Activated naive CD4-positive, alpha-beta T cell (primary cell): ENCODE measurements at places on chromosomes 7 and 10.

DNA sequence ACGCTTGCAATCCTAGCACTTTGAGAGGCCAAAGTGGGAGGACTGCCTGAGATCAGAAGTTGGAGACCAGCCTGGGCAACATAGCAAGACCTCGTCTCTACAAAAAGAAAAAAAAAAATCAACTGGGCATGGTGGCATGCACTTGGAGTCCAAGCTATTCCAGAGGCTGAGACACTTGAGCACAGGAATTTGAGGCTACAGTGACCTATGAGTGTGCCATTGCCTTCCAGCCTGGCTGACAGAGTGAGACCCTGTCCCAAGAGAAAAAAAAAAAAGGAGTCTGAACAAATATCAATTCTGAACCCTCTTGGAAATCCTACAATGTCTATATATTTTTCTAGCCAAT lies 126.8 kb upstream of the NRP1 start:
- DNase-seq = no peak

GRCh38 chr10:72353965-72354355 lies 759 bp downstream of the DNAJB12 start:
- DNase-seq = no peak

DNA sequence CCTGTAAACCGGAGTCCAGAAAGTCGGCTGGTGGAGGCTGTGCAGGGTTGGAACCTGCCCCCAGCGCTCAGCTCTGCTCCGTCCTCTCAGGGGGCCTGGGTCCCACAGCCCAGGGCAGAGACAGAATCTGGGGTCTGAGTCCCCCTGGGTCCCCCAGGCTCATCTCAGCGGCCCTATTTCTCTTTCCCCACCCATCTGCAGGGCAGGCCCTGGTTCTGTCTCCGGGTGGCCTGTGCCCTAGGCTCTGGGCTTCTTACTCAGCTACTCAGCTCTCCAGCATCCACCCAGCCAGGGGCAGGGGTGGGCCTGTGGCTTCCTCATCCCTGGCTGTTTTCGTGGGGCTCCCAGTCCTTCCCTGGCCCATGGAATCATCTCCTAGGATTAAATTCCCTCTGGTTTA lies 183.4 kb downstream of the ADARB2 start:
- DNase-seq = no peak

- DNase-seq = no peak
Observed at GRCh38 chr10:25758041-25758457, 176.0 kb upstream of the MYO3A start.

DNA sequence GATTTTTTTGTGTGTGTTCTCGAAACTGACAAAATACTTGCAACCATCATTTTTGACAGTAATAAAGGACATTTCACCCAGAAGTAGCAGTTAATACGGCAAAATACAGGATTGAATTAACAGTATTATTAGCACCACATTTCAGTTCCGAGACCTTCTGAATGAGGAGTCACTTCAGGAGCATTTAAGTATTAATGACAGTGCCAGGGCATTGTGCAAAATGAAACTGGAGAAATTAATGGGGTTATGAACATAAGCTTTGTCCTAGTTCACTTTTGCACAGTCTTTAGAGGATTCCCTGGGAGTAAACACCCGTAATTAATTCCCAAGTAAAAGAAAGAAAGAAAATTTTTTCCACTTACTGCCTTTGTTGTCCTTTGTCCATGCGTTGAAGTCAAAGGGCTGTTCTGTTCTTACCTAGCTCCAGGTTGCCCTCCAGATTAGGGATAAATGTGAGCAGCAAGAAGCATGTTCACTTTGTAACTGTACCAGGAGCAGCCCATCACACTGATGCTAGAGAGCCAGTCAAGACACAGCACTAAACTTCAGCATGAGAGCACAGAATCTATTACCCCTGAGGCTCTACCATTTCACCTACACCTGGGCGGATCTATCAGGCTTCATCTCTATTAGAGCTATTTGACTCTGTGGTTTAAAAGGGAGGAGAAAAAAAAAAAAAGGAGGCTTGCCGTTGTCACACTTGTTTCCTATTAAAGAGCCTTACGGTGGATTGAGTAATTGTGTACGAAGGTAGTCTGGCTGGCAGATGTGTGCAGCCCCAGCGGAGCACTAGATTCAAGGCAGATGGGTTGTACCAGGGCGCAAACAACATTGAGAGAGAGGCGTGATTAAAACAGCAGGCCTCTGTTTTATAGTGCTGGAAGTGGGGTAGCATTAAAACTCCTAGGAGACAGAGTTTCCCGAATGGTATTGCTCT lies 297.8 kb upstream of the SEMA3A start:
- no peak for DNase-seq

- DNase-seq = no peak
Observed at GRCh38 chr10:96708996-96709395, 11.3 kb downstream of the PIK3AP1 start.

DNA sequence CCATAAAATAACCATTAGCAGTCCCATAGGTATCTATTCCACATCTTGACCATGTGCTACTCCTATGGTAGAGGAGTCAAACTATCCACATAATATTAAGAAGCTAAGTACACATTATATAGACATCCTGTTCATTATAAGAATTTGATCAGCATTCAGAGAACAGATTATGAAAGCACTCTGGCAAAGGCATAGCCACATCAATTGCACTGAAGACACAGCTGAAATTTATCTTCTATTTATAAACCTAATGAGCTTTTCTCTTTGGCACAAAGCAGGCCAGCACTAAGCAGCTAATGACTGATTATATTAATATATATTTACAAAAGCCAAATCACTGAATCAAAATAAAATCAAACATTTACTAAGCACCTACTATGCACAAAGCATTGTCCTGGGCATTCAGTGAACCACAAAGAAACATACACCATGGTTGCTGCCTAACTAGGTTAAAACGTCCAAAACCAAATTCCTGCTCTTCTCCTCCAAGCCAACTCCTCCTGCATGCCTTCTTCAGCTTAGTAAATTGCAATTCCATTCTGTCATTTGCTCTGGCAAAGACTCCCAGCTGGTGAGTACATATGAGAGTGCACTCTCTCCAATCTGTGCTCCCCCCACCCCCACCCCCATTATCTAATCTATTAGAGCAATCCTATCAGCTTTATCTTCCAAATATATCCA lies 122.6 kb upstream of the ASAH2 start:
- no peak for DNase-seq

- DNase-seq = no peak
Observed at GRCh38 chr7:50838675-50839377, 56.1 kb upstream of the GRB10 start.

DNA sequence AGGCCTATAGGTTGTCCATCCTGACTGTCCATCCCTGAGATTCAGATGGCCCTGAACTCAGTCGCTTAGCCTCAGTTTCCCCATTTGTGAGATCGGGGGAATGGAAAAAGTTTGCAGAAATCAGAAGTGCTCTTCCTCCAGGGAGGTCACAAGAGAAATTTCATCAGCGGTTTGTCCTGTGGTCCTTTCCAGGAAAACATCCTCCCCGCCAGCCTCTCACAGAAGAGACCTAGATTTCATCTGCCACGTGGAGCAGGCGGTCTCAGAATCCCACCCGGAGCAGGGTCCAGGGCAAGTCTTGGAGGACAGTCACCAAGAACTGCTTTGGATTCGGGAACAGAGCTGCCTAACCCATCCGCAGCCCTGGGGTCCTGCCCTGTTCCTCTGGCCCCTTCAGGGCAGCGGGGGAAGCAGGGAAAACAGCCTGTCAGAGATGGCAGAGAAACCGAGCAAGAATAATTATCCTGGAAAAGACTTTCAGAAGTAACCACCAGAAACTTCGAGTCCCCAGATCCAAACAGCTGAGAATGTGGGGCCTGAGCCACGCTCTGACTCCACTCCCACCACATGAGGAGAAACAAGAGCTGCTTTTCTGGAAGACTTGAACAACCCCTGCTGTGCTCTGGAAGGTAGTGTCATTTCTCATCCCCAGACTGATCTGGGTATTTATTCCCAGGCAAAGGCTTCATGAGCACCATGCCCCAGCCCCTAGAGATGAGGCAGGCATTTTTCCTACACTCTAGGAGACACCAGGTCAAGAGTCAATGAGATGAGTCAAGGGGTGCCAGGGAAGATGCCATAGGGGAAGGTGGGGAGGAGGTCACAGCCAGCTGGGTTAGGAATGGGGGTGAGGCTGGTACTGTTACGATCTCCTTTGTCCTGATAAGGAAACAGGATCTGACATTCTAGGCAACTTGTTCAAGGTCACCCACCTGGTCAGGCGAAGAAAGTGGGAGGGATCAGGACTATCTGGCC lies 1.1 kb upstream of the TNS3 start:
- DNase-seq = no peak

- no peak for DNase-seq
Observed at GRCh38 chr10:51683031-51683691, 16.2 kb downstream of the CSTF2T start.

GRCh38 chr10:48464871-48465736 lies 139.8 kb downstream of the ARHGAP22 start:
- DNase-seq = no peak

DNA sequence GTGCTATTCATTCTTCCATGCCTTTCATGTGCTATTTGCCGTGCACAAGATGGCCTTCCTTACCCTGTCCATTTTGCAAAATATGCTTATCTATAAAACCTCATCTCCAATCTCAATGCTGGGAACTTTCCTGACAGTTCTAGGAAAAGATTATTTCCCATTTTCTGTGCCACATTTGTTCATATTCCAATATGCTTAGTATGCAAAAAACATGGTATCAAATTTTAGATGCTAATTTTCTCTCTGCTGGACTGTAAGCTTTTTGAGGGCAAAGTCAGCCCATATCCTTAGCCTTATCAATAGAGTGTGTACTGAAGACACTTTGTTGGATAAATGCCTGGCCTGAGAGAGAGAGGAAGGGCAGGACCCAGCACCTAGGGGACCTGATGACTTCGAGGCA lies 39.4 kb downstream of the MGAM2 start:
- DNase-seq = no peak

DNA sequence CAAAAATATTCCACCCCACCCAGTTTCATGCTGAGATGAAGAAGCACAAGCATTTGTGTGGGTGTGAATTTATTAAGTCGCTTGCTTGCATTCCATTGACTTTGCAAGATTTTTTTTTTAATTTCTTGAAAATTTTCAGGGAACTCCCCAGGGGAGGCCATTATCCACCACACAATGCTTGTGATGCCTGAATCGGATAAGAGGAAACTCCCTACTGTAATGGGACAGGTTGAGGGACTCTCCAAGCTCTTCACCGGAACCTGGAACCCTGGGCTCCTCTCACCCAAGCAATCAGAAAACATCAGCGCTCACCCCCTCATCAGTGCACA lies 153.6 kb upstream of the ZMIZ1 start:
- no peak for DNase-seq

- no peak for DNase-seq
Observed at GRCh38 chr7:79420464-79420863, 33.0 kb downstream of the MAGI2 start.

DNA sequence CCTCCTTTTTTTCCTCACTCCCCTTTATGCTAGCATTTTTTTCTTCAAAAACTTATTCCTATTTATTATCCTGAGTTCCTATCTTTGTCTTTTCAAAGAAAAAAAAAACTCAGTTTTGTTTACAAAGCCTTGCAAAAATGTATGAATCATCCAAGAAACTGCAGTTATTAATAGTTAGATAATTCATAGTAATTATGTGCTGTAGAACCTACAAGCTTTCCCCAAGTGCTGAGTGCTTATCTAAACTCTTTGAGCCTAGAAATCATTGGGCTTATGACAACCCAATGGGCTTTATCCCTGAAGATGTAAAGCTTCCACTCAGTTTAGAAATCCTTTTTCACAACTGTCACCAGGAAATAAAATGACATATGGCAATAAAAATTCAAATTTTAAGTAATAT lies 145.9 kb upstream of the WNT16 start:
- DNase-seq = no peak

DNA sequence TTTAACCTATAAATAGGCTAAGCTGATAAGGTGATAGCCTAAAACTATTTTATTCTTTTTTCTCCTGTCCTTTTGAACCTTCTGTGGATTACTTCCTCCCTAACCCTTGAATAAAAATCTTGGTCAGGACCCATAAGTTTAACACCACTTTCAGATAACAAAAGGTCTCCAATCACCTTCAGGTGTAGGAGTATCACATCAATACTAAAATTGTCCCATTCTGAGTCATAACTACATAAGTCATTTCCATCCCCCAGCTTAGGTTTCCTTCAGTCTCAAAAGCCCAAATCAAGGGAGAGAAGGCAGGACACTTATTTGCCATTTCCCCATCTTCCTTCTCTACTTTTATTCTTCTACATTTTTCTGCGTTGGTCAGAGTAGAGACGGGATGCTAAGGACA lies 56.9 kb upstream of the WNT16 start:
- DNase-seq = no peak

- DNase-seq = no peak
Observed at GRCh38 chr10:23399701-23400144, 39.2 kb upstream of the OTUD1 start.

DNA sequence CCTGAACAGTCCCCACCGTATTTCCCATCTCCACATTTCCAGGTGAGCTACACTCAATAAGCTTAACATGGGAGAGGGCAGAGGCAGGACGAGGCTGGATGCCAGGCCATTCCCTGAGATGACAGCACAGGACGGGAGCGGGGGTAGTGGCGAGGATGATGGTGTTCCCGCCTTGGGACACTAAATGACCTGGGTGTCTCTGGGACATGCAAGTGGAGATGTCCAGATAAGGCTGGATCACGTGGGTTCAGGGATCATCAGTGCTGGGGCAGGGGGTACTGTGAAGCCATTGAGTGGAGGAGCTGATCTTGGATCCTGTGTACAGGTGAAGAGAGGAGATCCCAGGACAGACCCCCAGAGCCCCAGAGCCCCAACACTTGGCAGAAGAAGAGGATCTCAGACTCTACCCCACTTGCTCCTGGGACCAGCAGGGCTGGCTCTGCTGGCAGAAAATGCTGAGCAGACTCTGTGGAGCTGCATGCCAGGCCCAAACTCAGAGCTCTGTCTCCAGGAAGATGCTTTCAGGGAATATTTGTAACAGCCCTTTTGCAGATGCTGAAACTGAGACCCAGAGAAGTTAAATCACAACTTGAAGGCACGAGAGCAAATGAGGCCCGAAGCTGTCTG lies 29.7 kb upstream of the HSPA12A start:
- no peak for DNase-seq

- no peak for DNase-seq
Observed at GRCh38 chr7:156827587-156828203, 65.3 kb downstream of the LMBR1 start.

- DNase-seq = no peak
Observed at GRCh38 chr7:33887266-33887975, 17.9 kb upstream of the BMPER start.

DNA sequence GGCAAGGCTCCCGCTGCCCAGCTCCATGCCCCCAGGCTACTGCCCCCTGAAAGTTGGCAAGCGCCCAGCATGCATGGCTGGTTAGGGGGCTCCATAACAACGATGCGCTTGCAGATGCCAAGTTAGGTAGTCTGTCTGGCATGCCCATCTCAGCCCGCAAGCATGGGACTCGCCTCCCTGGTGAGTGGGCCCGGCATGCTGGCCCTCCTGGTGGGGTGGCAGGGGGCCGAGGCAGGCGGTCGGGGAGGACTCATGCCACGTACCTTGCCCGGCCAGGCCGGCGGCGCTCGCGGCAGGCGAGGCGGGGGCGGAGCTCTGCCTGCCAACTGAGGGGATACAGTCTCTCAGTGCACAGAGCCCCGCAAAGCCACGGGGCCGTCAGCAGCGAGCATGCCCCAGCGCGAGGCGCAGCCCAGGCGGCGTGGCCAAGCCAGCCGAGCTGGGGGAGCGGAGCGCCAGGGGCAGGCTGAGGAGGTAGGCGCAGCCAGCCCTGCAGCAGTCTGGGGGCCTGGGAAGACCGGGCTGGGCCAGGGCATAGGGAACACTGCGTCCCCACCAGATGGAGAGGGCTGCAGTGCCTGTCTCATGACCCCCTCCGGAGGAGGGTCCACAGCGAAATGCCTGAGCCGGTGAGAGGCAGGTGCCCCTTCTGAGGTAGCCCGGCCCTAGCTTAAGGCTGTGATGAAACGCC lies 28.0 kb upstream of the NDST2 start:
- no peak for DNase-seq

GRCh38 chr10:10233229-10233628 lies 784.4 kb upstream of the CELF2 start:
- no peak for DNase-seq
